Stimulated activated CD8-positive, alpha-beta memory T cell treated with anti-CD3 and anti-CD28 coated beads, Interleukin-15, amount 100 ng/mL, for 4 hours (primary cell): ENCODE measurements at places on chromosomes 2 and 18.

DNA sequence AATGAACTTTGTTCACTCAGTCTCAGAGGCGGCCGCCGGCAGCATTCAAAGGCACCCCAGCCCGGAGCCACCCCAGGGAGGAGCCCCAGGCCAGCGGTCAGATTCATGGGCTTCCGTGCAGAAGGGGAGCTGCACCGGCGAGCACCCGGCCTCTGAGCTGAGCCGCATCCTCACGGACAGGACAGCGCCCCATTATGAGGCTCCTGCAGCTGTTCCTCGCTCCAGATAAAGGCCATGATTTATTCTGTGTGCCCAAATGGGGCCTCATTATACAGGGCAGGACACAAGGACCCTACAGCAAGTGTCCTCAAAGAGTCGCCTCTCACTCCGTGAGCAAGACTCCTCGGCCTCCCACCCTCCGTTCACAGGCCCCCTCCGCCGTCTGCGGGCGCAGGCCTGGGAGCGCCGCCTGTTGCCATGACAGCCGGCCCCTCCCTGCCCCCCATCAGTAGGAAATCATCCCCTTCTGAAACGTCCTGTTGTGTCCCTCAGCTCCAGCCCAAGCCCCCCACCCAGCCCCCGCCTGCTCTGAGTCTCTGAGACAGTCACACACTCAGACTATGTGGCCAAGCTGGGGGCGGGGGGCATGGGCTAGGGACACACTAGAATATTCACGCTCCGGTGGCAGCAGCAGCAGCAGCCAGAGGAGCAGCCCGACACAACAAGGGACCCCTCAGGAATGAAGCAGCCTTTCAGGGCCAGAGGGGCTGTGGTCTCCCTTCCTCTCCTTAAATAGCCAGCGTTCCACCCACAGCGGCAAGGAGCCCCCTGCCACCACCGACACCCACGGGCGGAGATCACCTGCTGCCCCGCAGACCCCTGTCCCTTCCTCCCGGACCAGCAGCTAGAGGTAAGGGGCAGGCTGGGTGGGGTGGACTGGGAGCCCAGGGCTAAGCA, at the start of gene GPR17:
TSS of gene GPR17 (plus strand) at position 759 of the 897 bp plus-strand sequence. CDS start 4,583 bp downstream, outside the sequence.
- no peak for DNase-seq

DNA sequence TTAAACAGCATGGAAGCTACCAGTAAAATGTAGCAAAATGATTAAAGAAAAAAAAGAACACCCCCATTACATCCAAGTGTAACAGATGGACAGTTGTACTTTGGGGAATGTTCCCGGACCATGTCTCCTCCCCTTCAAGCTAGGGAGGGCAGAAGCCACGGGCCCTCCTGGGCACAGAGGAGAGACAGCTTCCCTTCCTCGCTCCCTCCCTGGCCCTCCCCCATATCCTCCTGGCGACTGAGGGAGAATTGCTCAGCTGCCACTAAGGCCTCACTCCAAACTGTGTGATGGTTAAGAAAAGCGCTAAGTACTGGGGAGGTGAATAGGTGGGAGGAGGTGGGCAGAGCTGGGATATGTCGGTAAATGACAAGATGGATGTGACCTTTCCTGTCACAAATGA, 358.0 kb downstream of the HRH4 start:
- no peak for DNase-seq

DNA sequence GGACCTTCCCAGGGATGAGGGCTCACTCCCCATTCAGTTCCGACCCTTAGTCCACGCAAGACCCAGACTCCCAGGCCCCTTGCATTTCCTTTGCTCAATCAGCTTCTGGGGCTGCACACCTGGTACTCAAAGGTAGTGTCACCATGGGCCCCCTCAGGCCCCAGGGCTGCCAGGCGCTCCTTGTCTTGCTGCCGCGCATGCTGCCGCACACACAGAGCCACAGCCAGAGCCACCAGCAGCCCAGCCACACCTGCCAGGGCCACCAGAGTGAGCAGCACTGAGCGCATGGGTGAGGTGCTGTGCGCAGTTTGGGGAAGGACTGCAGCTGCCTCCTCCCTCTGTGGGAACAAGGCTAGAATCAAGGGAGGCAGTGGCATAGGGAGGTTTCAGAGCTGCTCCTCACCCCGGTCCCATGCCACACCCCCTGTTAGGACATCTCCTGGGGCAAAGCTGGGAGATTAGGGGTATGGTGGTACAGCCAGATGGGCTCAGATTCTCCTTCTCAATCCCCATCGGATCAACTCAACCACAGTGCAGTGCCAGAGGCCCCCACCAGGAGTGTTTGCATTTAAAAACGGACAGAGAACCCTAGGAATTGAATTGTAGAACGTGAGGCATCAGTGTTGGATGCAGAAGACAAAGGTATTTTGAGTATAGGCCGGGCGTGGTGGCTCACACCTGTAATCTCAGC, 11.3 kb downstream of the PTPRN start:
- no peak for DNase-seq

DNA sequence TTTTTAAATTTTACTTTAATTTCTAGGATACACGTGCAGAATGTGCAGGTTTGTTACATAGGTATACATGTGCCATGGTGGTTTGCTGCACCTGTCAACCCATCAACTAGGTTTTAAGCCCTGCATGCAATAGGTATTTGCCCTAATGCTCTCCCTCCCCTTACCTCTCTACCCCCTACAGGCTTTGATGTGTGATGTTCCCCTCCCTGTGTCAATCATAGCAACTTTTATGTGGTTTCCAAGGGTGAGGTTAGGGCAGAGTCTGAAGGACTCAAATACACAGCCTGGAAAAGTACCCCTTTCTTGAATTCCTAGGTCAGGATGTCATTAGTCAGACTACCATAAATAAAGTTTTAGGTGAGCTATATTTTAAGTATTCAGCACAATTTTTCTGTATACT, 31.1 kb upstream of the MYT1L start:
- no peak for DNase-seq

DNA sequence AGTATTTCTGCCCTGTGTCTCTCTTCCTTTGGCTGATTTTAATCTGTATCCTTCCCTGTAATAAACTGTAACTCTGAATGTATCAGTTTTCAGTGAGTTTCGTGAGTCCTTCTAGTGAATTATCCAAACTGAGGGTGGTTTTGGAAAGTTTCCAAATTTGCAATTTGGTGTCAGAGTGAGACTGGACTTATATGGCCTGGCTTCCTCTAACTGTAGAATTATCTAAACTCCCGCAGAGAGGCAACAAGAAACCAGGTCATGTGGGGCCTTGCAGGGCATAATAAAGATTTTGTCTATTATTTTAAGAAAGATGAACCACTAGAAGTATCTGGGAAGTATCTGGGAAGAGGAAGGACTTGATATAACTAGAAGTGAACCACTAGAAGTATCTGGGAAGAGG, 95.3 kb upstream of the RNF152 start:
- no peak for DNase-seq

GRCh38 chr2:138279871-138280270, 221.7 kb upstream of the SPOPL start:
- DNase-seq = no peak

- DNase-seq = no peak
These were observed 518.8 kb upstream of the MEX3C start for GRCh38 chr18:51716277-51716676.
